Panc1 (cell line): ENCODE measurements at places on chromosomes 11 and 22. TPM values are rescaled to one million over a fixed set of nuclear protein-coding genes. Genes with fewer than 3 reads are reported as not detected.

The KRTAP5-2 gene
- total RNA-seq = not detected

The OR52N4 gene
- not detected for total RNA-seq

The TEAD1 gene
- total RNA-seq = 102 TPM

GRCh38 chr11:77471558-77472193 is 2.2 kb downstream of the PAK1 start:
- DNase-seq = no peak

DNA sequence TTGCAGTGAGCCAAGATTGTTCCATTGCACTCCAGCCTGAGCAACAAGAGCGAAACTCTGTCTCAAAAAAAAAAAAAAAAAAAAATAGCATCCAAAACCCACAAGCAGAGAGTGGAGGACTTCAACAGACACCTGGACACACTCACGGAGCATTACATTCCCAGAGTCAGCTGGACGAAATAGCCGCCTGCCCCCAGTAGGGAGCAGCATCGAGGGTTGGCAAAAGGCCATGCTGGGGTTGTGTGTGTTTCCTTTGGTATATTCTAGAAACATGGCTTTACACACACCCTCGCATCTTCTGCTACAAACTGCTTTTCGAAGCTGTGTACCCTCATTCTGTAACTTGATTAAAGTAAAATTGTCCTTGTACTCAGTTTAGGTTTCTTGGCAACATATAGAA is 5.3 kb downstream of the ADA2 start:
- DNase-seq = no peak

DNA sequence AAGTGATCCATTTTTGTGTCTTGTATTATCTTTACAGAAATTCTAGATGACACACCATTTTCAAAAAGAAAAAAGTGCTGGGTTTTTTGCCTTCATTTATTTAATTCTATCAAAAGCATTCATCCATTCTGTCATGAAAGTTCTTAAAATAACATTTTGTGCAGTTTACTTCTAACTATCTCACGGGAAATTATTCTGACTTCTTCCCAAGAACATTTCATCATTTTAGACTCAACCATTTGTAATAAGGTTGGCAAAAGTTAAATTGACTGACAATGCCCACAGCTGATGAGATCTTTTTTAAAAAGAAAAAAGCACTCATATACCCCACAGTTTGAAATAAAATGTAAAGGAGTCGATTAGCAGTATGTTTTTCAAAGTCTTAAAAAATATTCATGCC is 68.5 kb downstream of the SBF2 start:
- DNase-seq = no peak

- no peak for DNase-seq
Measured at GRCh38 chr22:21734540-21735199, 924 bp downstream of the YPEL1 start.

DNA sequence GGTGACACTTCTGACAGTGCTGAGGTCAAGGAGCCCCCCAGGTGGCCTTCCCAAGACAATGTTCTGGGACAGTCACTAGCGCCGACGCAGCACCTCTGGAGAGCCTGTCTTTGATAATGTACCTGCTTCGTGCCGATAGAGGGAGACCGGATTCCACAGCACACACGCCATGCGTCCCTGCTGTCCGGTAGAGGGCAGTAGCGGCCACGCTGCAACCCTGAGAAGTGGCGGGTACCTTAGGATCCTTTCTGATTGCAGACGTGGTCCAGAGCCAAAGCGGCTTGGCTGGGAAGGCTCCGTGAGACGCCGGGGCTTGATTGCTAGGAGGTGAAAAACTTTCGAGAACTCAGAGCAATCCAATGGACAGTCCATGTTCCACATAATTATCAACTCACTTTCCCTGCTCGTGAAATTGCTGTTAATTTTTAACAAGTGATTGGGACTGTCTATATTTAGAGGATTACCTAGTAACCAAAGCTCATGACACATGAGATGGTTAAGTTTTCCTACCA is 11.4 kb upstream of the BARX2 start:
- DNase-seq = peak; percentile 90

The PNPLA3 gene
- 4.9 TPM for total RNA-seq

The FXYD6 gene
- total RNA-seq = 0.54 TPM

The HORMAD2 gene
- total RNA-seq = not detected

The PKP3 gene
- 36.8 TPM for total RNA-seq

- no peak for DNase-seq
Measured at GRCh38 chr11:96145163-96145585, 197.8 kb downstream of the MAML2 start.

- DNase-seq = no peak
Measured at GRCh38 chr22:19086896-19087295, 35.3 kb downstream of the DGCR2 start.

GRCh38 chr11:121930004-121930965 is 185.7 kb downstream of the BLID start:
- no peak for DNase-seq

The ANO5 gene
- 1.7 TPM for total RNA-seq

DNA sequence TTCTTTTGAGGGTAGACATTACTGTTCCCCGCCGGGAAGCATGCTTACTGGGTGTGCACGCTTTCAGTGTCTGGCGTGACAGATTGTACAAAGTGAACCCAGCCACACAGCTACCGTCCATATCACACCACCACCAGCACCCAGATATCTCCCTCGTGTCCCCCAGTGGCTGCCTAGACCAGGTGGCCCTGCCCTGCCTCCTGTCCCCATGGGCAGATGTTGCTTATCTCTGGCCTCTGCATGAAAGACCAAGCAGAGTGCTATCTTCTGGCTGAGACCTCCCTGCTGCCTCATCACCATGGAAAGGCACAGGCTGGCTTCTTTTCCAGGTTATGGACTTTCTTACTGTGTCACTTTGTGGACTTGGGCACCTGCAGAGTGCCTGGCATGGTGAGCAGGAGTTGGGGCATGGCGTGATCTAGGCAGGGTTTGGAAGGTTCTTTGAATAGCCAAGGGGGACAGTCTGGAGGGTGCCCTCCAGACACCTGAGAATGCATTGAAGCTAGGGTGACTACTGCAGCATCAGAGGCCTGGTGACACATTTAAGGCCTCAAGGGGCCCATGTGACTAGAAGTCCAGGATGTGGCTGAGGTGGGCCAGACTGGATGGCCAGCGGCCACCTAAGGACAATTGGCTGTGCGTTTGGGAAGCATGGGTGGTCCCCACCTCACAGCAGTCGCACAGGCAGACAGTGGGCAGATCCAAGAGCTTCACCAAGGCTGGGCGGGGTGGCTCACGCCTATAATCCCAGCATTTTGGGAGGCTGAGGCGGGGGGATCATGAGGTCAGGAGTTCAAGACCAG is 4.7 kb downstream of the TANGO2 start:
- no peak for DNase-seq
